HuH-7.5 (cell line): ENCODE measurements at places on chromosomes 13 and 19.

- DNase-seq, result no peak
Measured at GRCh38 chr13:36421447-36421846, 10.8 kb upstream of the CCNA1 start.

DNA sequence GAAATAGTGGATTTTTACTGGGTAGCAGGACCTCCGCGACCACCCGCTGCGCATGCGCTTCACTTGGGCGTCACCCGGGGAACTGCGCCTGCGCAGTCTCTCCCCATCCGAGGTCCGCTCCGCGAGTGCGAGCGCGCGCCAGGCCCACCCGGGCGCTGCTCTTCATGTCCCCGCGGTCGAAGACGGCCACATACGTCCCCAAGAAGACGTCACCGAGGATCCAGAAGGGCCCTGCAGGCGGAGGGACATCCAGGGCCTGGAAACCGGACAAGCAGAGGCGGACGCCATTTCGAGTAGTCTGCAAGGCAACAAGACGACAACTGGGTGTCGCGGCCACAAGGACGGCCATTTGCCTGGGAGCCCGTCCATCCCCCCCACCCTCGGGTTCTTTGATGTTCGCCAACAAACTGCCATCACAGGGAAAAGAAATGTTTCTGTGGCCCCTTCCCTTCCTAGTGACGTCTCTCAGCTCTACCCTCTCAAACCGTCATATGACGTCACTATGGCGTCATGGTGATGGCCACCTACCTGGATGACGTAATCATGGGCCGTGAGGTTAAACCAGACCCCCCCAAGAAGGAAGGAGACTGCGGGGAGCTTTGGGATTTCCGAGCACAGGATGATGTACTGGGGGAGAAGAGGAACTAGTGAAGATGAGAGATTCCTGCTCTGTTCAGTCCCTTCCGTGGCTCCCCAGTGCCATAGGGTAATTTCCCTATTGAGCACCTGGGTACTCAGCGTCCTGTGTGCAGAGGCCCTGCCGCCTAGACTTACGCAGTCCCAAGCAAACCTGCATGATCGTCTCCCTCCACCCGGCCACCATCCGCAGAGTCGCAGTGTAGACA lies 6.7 kb downstream of the NAPSA start:
- DNase-seq, result no peak

DNA sequence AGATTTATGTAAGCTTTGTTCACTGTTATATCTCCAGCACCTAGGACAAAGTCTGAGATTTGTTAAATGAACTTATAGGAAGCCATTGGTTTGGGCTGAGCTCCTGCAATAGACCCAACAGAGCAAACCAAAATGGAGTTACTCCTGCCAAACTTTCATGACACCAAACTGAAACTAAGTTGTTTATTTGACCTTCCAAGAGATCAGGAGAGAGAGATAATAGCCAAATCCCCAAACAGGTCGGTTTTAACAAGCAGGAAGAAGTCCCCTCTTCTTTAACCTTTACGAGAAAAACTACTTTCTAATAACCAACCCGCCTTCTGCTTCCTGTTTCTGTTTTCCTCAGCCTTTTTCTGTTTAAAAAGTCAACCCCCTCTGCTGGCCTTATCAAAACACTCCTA lies 54.9 kb upstream of the ATP12A start:
- DNase-seq, result no peak

GRCh38 chr13:31913459-31913858 lies 118.1 kb upstream of the FRY start:
- DNase-seq, result no peak

DNA sequence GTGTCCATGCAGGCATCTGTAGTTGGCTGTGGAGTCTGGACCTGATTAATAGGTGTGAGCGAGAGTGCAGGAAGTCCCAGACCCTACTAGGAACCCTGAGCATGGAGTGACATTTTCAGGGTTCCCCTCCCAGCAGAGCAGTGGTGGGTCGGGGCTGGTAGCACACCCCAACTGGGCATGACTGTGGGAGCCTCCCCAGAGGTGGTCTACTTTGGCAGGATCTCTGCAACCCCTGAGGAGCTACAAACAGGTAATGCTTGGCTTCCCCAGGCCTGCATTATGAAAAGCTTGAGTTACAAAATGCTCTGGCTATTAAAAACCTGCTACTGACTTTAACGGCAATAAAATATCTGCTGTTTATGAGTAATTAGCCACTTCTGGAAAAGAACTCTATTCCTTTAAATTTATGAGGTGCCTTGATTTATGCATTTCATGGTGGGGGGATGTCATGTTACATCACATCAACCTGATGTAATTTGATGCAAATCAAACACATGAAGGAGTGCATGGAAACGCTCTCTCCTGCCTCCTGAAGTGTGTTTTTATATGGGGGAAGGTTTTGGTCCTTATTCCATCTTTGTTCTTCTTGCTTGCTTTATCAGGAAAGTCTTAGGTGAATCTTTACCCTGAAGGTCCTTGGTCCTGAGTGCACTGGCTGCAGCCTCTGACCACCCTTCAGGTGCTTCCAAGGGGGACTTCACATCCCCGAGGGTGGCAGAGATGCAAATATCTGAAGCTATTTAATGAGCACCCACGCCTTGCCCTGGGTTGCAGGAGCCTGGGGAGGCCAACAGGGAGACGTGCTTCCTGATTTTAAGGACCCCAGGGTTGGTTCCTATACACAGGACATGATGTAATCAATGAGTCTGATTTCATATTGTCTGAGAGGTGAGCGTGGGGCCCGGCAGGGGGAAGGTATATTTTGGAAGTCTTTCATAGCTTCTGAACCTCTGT lies 54.0 kb downstream of the ZNF536 start:
- DNase-seq, result no peak
